ENCODE measurements at places on chromosomes 16 and 17.

DNA sequence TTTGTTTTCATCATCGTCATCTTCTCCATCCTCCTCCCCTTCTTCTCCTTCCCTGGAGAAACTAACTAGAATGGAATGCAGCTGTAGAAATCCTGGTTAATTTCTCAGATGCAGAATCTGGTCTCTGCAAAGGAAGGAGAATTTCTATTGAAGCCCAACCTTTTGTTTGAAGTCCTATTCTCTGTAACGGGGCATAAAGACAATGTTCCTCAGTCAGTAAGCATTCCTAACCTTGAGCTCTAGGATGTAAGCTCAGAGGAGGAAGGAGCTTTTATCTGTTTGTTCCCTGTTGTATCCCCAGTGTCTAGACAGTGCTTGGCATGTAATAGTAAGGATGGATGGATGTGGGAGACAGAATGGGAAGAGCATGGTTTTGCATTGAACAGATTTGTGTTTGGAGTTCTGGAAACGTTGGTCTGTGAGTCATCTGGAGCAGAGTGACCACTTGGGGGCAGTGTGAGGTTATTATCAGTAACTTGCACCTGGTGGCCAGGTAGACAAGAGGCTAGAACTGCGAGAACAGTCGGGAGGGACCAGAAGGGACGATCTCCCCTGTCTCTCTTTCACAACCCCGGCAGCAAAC lies 363.7 kb downstream of the SNX29 start:
- no peak for DNase-seq

DNA sequence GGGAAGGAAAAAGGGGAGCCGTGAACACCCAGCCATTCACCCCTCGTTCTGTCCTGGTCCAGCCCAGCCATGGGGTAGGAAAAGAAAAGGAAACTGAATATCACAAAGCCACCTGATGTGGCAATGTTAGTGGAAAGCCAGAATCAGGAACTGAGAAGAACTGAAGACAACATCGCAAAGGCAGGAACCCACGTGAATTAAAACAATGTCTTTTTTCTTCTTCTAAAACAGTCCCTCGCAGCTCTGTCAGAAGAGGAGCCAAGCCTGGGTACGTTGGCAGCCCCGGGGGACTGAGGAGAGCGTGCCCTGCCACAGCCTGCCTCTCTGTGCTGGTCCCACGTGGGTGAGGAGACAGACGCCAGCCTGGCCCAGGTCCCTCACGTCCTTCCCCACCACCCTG lies 55.0 kb downstream of the ZNF423 start:
- DNase-seq = no peak

DNA sequence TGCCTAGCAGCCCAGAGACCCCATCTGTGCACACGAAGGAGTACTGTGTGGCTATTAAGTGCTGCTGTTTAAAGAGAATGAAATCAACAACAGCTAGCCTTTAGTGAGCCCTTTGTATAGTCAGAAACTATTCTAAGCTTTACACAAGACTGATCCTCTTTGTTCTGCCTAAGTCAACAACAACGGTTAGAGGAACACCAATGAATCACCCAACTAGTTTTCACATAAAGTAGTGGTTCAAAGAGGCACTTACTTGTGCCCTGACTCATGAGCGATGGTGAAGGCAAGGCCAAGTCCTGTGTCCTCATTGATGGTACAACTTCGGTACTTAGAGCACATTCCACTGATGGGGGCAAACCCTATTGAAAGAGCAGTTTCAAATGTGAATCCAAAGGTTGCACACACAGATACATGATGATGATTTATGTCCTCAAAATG lies 75.8 kb downstream of the ADAMTS18 start:
- no peak for DNase-seq

GRCh38 chr16:4811242-4811641 lies 8.8 kb upstream of the ROGDI start:
- no peak for DNase-seq

DNA sequence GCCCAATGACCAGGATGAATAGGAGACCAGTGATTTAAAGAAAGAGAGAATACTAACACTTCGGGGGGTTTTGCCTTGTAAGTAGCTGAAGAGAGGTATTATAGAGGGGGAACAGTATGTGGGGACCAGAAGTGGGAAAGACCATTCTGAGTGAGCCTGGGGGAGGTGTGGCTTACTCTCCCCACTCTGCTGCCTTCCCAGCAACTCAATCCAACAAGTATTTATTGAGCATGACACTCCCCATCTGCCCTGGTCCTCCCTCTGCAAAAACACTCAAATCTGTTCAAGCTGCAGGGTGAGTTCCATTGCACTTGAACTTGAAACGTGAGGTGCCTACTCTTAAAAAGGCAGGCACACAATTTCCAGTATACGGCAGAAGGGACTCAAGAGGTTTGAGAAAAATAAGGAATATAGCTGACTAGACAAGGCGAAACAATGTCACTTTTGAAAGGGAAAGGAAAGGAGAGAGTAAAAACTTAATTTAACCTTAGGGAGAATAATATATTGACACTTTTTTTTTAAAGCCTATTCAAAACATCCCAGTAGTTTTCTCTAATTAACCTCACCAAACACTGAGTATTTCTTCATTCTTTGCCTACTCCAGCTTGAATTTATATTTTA lies 8.2 kb downstream of the FAM117A start:
- no peak for DNase-seq

- DNase-seq = no peak
These were observed 6.0 kb upstream of the CCL3 start for GRCh38 chr17:36095992-36096391.

DNA sequence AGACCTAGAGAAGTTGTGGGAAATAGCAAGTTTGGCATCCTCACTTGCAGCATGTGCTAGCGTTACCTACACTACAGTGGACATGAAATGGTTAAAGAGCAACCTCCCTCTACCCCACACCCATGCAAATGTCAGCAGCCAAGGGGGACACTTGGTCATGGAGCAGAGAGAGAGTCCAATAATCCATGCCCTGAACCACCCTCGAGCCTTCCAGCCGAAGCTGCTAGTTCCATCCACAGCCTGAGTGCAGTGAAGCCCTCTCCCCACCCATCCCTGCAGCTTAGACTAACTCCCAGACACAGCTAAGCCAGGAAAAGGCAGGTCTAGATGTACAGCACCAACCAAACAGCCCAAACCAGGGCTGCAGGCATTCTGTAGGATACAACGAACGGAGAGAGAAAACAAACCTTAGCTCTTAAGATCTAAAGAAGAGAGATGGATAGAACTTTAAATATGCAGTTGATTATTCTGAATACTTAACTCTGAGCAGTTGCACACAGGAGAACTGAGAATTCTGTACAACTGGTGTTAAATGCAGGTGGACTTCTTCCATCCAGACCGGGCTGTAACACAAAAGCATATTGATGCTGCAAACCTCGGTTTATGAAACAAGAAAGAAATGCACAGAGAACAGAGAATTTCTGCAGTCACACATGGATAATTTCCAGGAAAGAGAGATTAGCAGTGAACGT lies 93.8 kb downstream of the SALL1 start:
- no peak for DNase-seq

GRCh38 chr17:70552982-70553334 lies 383.6 kb downstream of the KCNJ2 start:
- DNase-seq = no peak

DNA sequence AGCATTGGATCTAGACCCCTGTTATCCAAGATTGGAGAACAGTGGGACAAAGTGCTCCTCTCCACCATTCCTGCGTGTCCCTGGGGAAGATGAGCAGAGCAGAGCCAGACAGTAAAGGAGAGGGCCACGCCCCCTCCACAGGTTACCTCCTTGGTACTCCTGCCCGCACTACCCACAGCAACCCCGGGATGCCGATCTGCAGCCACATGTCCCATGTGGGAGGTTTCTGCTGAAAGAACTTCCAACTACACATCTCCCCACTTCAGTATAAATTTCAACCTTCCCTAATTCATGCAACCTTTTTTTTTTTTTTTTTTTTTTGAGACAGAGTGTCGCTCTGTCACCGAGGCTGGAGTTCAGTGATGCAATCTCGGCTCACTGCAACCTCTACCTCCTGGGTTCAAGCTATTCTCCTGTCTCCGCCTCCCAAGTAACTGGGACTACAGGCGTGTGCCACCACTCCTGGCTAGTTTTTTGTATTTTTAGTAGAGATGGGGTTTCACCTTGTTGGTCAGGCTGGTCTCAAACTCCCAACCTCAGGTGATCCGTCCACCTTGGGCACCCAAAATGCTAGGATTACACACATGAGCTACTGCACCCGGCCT lies 2.3 kb downstream of the RAB37 start:
- DNase-seq = no peak

DNA sequence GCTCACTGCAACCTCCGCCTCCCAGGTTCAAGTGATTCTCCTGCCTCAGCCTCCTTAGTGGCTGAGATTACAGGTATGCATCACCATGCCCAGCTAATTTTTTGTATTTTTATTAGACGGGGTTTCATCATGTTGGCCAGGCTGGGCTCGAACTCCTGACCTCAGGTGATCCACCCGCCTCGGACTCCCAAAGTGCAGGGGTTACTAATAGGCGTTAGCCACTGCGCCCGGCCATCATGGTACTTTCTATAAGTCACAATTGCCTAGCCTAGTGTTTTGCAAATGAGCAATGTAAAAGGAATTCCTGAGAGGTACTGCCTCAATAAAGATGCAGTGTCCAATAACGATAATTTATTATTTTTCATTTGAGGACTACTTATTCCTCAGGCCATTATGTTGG lies 13.9 kb upstream of the PSMC3IP start:
- DNase-seq = no peak

DNA sequence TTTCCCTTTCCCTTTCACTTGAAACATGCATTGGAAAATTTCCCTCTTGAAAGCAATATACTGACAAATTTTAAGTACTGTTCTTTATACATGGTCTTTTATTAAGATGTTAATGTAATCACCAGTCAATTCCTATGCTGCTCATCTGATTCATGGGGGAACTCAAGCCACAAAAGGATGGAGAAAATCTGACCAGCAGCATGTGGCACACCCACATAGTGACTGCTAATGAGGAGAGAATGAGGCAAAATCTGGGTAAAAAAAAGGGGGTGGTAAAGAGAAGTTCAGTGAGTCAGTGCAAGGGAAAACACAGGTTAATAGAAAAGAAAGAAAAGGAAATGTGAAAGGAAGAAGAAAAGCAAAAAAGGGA lies 11.3 kb downstream of the RFFL start:
- peak; percentile 88 for DNase-seq

GRCh38 chr17:7922845-7923628 lies 6.6 kb downstream of the KCNAB3 start:
- DNase-seq = peak; percentile 83

GRCh38 chr17:42530952-42531454 lies 5.0 kb upstream of the NAGLU start:
- no peak for DNase-seq

GRCh38 chr16:85176541-85177447 lies 64.5 kb upstream of the CIBAR2 start:
- no peak for DNase-seq

GRCh38 chr16:11392041-11392581 lies 46.9 kb downstream of the RMI2 start:
- DNase-seq = no peak

- DNase-seq = no peak
These were observed 2.2 kb downstream of the TFAP4 start for GRCh38 chr16:4270595-4270994.

DNA sequence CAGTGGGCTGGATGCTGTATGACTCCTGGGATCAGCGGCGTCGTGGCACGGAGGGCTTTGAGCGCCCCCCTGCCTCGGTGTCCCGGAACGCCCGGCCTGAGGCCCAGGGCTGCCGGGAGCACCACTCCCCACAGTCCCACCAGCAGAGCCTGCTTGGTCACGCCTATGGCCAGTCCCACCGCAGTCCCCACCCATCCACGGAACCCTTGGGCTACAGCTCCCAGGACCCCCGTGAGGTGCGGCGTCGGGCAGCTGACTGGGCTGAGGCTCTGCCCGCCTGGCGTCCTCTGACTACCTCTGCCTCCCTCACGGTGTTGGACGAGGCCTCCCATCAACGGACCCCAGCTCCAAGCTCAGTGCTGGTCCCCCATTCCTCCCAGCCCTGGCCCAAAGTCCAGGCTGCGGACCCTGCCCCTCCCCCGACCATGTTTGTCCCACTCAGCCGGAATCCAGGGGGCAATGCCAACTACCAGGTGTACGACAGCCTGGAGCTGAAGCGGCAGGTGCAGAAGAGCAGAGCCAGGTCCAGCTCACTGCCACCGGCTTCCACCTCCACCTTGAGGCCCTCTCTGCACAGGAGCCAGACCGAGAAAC lies 1.6 kb downstream of the SPEM2 start:
- DNase-seq = no peak

DNA sequence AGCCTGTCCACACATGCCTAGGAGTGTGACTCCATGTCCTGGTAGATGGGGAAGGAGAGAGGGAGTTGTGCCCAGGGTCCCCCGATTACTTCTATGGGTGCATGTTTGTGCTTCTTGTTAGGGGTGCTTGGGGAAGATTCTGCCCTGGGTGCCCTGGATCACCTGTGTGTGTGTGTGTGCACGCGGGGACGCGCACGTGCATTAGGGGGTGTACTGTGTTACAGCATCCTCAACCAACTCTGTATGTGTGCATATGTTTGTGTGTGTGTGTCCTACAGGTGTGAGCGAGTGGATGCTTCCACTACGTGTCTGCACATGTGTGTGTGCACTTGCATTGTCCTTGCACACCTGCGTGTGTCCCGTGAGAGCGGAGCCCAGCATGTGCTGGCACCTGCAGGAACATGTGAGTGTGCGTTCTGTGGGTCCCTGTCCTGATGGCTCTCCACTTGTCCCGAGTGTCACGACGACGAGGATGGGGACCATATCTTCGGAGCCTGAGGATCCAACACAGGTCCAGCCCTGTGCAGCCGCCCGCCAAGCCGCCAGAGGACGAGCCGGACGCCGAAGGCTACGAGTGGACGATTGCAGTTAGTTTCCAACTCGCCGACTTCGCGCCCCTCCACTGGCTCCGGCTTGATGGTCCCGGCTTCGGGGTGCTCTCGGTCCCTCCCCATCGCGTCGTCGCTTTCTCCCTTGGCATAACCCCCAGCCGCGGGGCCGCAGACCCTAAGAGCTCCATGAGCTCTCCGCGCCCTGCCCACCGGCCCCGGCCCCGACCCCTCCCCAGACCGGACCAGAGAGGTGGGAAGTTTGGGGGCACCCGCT lies 6.0 kb upstream of the TBC1D3B start:
- no peak for DNase-seq

- DNase-seq = peak; percentile 76
These were observed 4.5 kb upstream of the NME4 start for GRCh38 chr16:392450-393030.

- peak; percentile 82 for DNase-seq
These were observed 5.3 kb upstream of the CCL1 start for GRCh38 chr17:34368196-34368945.

DNA sequence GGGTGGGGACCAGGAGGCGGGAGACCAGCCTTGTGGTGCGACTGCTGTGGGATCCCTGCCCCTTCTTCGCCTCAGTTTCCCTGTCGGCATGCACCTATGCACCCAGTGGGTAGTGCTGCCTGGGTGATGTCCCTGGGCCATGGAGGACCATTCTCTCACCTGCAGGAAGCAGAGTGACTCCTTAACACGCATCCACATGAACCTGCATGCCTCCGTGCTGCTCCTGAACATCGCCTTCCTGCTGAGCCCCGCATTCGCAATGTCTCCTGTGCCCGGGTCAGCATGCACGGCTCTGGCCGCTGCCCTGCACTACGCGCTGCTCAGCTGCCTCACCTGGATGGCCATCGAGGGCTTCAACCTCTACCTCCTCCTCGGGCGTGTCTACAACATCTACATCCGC lies 25.2 kb downstream of the ADGRG5 start:
- no peak for DNase-seq

- no peak for DNase-seq
These were observed 1.9 kb downstream of the RUNDC1 start for GRCh38 chr17:42982266-42982665.

GRCh38 chr17:83062818-83063671 lies 16.4 kb upstream of the METRNL start:
- no peak for DNase-seq
